Dermis blood vessel endothelial cell (primary cell): ENCODE measurements at places on chromosomes 12 and 14. TPM values are rescaled to one million over a fixed set of nuclear protein-coding genes. Genes with fewer than 3 reads are reported as not detected.

The CLEC2A gene
- not detected in 2 replicates for total RNA-seq

The NR1H4 gene
- total RNA-seq: 0.09 and 0.34 TPM in 2 replicates

The SERPINA1 gene
- total RNA-seq: 0.23 and 0.51 TPM in 2 replicates

The TGFB3 gene
- 2.6 and 4.1 TPM in 2 replicates for total RNA-seq

The CMKLR1 gene
- total RNA-seq: 0.19 and 1.0 TPM in 2 replicates

The HOXC4 gene
- not detected in 2 replicates for total RNA-seq

The MEG3 gene
- 0.65 and 2.2 TPM in 2 replicates for total RNA-seq

The SCN8A gene
- 0.42 and 1.5 TPM in 2 replicates for total RNA-seq

The RFLNA gene
- under 0.01 and 0.19 TPM in 2 replicates for total RNA-seq

The RHEBL1 gene
- 1.2 and 2.0 TPM in 2 replicates for total RNA-seq

The BCL2L14 gene
- total RNA-seq: not detected in 2 replicates

The LHX5 gene
- 0.05 TPM in 1 of 2 replicates, not detected in the other for total RNA-seq

The TCL1B gene
- not detected in 2 replicates for total RNA-seq

The PMCH gene
- total RNA-seq: 0.23 TPM in 1 of 2 replicates, not detected in the other

The RNASE1 gene
- total RNA-seq: 28.6 and 64.0 TPM in 2 replicates

The ANO4 gene
- total RNA-seq: 0.85 and 1.1 TPM in 2 replicates

The FAM186B gene
- 0.19 and 0.34 TPM in 2 replicates for total RNA-seq

The CFAP73 gene
- not detected in 2 replicates for total RNA-seq

The ABHD12B gene
- total RNA-seq: not detected in 2 replicates

The MYO1A gene
- not detected in 2 replicates for total RNA-seq

The TEAD4 gene
- total RNA-seq: 24.7 and 36.2 TPM in 2 replicates

The ZNF891 gene
- total RNA-seq: 0.93 and 1.0 TPM in 2 replicates

The RPL10L gene
- total RNA-seq: not detected in 2 replicates

The KERA gene
- total RNA-seq: not detected in 2 replicates

The RPGRIP1 gene
- total RNA-seq: 0.33 TPM in 1 of 2 replicates, not detected in the other
